NCI-H460 (cell line): ENCODE measurements at places on chromosomes 11 and 22. TPM values are rescaled to one million over a fixed set of nuclear protein-coding genes. Genes with fewer than 3 reads are reported as not detected.

- no peak for DNase-seq
Observed at GRCh38 chr22:50232481-50233151, 12.2 kb downstream of the TUBGCP6 start.

C11orf86 gene
- total RNA-seq = not detected in 2 replicates

DNA sequence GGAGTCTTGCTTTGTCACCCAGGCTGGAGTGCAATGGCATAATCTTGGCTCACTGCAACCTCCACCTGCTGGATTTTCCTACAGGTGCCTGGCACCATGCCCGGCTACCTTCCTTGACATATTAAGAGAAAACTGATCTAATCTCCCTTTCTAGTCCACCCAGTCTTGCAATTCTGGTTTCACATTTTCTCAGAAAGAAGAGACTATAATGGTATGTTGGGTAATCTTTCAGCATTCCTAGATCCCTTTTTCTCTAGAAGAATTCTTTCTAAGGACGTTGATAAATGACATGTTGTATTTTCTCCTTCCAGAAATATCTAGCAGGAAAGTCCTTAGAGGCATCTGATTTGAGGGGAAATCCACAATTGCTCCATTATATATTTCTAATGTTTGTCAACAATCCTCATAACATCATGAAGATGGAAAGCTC, 10.4 kb upstream of the HSPA8 start:
- DNase-seq = no peak

DNA sequence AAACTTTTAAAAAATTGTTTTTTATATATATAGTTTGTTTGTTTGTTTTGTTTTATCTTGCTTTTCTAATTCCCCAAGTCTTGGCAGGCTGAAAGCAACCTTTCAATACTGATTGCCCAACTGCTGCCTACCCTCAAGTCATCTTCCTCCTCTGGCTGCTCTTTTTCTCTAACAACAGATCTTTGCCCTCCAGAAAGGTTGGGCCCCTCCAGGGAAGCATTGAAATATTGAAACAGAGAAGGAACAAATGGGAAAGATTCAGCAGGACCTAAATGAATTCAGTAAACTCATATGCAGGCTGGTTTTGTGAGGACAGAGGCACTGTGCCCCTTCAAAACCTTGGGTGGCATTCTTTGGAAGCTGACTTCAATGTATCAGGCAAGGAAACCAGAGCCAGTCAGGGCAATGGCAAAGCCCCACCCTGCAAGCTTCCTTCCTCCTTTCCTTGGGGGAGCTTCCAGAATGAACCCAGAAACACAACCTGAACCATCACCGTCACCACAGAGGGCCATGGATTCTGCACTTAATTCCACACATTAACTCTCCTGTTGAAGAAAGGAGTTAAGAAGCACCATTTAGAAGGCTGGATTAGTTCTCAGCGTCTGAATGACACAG, 815 bp upstream of the MS4A6A start:
- DNase-seq = no peak

SYT12 gene
- total RNA-seq = 0.32 and 0.52 TPM in 2 replicates

GNB1L gene
- total RNA-seq = 9.6 and 11.7 TPM in 2 replicates
